Activated CD4-positive, alpha-beta T cell treated with anti-CD3 and anti-CD28 coated beads for 4 hours (primary cell): ENCODE measurements at places on chromosomes 6 and 20.

- peak; percentile 58 for DNase-seq
Measured at GRCh38 chr20:21505810-21506530, 7.9 kb downstream of the NKX2-2 start.

DNA sequence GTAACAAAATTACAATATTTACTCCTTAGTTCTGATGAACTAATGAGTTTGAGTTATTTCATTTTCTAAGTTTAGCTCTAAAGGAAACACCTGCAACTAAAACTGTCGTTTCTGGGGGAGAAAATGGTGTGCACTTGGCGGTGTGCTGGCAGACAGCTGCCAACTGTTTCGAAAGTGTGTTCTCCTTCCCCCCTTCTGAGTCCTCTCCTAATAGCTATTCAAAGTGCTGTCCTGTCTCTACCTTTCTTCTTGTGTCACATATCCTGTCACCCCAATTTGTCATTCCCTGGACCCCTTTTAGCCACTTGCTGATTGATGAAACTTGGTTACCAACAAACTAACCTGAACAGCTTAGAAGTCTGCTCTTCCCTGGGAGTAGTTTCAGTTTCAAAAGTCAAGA is 4.9 kb upstream of the UBE2J1 start:
- DNase-seq = peak; percentile 11

GRCh38 chr20:64219202-64219601 is 36.3 kb upstream of the PCMTD2 start:
- no peak for DNase-seq

DNA sequence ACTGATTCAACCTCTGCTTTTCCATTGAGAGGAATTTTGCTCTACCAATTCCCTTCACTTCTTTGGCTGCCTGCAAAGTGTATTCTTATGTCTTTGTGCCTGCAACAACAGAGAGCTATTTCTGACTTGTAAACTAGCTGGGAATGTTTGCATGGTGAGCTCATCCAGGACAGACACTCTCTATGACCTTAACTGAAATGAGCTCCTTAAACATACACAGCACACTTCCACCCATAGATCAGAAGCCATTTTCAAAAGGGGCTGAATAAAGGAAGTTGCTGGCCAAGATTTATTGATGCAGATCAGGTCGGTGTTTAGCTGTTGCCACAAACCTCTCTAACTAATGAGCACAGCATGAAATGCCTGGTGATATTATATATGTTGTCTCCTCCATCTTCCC is 377.7 kb downstream of the BTBD9 start:
- DNase-seq = no peak

DNA sequence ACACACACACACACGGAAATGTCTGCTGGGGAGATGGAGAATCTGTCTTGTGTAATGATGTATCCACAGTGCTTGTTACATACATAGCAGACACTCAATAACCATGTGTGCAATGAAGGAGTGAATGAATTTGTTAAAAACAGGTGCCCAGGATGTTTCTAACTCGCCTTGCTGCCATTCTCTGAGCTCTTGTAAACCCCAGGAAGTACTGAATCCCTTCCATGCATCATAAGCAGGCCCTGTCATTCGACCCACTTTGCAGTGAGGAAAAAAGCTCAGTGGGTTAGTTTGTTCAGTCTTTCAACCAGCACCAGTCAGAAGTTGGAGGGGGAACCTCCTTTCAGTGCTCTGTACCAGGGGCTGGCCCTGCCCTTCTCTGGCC is 1.4 kb upstream of the KCNK5 start:
- no peak for DNase-seq
